ENCODE measurements at places on chromosomes 2 and 18.

- DNase-seq: no peak
Observed at GRCh38 chr2:99032786-99033185, 96.8 kb upstream of the CRACDL start.

GRCh38 chr18:46621111-46621766 is 35.8 kb downstream of the LOXHD1 start:
- DNase-seq: no peak

DNA sequence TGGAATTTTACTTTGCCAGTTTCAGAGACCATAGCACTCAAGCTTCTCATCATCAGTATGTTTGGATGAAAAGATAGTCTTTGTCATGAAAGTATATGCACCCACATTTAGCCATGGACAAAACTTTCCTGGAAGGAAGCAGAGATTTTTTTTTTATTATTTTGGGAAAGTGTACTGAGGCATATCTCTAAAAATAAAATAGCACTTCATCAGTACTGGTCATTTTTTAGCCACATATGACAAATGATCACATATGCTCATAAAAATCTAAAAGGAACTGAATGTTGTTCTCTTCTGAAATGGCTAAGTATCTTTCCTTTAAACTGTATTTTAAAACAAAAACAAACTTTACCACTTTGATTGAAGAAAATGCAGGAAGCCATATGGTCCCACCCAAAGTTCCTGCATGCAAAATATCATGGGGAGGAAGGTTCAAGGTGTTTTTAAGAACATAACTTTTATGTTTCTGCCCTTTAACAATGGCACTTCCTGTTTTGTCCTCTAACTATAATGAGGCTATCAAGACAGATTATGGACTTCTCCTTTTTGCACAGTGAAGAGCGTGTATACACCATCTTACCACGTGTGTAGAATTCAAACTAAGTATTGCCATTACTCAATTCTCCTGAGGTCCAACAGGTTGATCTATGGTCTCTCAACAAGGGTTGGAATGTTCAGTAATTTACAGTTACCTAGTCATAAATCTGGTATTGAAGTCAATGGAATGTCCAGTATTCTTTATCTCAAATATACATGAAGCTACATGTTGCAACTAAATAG is 77.1 kb upstream of the SLC39A10 start:
- DNase-seq: no peak

DNA sequence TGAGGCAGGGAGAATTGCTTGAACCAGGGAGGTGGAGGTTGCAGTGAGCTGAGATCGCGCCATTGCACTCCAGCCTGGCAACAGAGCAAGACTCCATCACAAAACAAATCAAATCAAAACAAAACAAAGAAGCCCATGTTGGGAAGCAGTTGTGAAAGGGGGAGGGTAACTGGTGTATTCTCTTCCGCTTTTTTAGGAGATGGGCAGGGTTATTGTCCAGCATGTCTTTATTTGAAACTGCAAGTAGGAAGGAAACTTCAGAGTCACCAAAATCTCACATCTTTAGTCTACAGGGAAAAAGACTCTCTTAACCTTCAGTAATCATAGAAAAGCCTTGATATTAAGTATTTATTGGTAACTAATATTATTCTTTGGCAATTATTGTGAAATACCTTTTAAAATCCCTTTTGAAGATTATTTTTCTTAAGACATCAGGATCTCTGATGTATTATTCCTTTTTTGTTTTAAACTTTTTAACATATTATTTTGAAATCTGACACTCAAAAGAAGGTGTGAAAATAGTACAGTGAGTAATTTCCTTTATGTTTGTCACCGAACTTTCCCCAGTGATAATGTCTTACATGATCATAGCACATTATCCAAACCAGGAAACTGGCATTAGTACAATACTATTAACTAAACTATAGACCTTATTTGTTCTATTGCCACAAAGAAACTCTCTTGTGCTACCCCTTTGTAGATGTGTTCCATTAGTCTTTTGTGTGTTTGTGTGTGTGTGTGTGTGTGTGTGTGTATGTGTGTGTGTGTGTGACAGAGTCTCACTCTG is 84.3 kb upstream of the LTBP1 start:
- no peak for DNase-seq

GRCh38 chr2:37375741-37376288 is 31.4 kb downstream of the QPCT start:
- no peak for DNase-seq

GRCh38 chr2:10529611-10530010 is 81.5 kb upstream of the ODC1 start:
- no peak for DNase-seq

DNA sequence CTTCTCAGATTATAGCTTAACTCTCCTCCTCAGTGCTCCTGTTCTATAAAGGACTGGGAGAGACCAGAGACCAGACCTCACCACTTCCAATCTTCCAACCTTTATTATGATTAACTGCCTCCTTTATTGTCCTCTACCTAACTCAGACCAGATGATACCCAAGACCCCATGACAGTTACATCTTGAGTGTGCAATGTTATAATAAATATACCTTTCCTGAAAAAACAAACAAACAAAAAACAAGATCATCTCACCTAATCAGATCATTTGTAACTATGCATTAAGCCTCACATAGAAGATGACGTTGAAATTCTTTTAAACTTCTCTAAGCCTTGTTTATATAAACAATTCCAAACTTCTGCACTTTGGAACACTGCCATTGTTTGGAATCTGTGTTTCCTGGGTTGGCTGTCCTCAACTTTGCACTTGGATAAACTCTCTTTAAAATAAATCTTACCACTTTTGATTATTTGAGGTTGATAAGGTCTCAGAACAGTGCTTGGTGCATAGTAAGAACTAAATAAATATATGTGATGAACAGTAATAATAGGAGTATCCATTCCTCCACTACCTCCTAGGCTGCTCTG is 342.7 kb downstream of the TDRD15 start:
- DNase-seq: no peak

- no peak for DNase-seq
Observed at GRCh38 chr2:82109418-82109817, 1804.9 kb upstream of the LRRTM1 start.

DNA sequence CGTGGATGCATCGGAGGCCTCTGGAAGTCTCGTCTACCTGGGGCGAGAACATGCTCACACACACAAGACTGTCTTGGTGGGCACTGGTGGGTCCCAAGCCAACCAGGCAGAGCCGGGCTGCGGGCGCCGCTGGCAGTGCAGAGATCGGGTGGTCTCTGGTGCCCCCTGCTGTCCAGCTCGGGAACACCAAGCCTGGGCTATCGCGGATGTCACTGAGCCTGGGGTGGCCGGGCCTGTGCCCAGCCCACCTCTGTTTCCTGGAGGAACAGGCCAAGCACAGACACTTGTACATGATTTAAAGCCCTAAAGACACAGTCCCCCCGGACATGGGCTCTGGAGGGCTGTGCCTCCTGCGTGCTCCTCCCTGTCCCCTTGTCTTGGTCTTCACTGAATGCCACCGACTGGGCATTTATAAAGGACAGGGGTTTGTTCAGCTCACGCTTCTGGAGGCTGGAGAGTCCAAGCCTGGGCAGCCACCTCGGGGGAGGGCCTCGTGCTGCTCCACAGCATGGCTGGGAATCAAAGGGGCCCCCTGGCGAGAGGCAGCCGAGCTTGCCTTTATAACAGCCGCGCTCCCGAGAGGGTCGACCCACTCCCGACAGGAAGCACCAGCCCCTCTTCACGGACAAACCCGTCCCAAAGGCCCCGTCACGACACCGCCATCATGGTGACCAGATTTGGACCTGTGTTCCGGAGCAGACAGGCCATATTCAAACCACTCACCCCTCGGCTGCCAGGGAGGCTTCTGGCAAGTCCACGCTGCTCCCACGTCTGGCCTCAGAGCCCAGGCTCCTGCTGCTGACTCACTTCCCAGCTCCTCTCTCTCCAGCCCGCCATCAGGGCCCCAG is 3.6 kb upstream of the OTOS start:
- no peak for DNase-seq

DNA sequence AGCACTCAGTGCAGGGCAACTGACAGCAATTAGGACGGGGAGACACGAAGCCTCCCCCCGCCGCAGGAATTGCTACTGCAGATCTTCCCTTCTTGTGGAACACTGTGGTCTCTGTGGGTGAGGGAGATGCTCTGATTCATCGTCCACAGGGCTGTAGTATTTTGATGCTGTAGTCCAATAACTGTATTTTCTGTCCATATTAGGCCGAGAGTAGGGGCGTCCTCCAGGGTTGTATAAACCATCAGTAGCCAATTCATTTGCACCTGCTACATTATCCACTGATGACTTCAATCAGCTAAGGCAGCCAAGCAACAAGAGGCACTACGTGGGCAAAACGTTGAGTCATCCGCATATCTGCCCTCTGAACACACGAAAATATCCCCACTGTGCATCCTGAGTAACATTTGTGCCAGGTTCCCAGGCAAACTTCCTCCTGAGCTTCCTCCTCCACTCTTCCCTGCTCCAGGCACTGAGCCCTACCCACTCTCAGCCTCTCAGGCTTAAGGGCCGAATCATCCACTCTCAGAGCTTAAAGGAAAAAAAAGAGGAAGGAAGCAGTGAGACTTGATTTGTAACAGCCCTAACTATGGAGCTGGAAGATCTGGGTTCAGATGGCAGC is 62.1 kb downstream of the LBH start:
- peak; percentile 60 for DNase-seq

DNA sequence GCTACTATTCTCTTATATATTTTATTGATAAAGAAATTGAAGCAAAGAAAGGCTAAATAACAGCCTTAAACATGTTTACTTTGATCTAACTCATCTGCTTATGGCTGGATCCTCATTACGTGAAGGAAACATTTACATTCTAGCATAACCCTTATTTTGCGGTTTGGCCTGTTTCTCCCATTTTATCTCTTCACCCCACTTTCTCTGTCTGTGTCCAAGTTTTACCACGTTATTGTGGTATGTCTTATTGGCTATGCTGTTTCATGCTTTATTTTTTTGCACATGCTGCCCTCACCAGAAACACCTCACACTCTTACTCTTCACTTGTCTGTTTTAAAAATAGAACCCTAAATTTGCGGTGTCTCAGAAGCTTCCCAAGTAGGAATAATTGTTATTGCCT is 78.5 kb downstream of the RPIA start:
- DNase-seq: no peak

DNA sequence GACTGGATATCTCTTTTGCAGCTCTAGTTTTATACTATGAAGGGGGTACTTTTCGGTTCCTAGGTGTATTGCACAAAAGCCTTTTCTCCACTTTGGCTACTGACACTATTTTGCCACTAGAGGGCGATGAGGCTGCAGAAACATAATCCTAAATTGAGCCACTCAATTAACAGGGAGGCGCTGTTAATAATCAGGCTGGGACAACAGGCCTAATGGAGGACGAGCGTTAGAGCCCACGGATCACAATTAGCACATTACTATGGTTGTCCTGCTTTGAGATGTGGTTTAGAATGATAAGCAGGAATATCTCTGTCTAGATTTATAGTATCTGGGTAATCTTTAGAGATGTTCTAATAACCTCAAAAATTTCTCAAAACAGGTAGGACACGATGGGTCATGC is 62.2 kb upstream of the PMAIP1 start:
- DNase-seq: peak; percentile 39

- DNase-seq: no peak
Observed at GRCh38 chr2:61535449-61535848, 2.7 kb downstream of the XPO1 start.

- DNase-seq: no peak
Observed at GRCh38 chr2:100606332-100606725, 43.5 kb downstream of the PDCL3 start.

DNA sequence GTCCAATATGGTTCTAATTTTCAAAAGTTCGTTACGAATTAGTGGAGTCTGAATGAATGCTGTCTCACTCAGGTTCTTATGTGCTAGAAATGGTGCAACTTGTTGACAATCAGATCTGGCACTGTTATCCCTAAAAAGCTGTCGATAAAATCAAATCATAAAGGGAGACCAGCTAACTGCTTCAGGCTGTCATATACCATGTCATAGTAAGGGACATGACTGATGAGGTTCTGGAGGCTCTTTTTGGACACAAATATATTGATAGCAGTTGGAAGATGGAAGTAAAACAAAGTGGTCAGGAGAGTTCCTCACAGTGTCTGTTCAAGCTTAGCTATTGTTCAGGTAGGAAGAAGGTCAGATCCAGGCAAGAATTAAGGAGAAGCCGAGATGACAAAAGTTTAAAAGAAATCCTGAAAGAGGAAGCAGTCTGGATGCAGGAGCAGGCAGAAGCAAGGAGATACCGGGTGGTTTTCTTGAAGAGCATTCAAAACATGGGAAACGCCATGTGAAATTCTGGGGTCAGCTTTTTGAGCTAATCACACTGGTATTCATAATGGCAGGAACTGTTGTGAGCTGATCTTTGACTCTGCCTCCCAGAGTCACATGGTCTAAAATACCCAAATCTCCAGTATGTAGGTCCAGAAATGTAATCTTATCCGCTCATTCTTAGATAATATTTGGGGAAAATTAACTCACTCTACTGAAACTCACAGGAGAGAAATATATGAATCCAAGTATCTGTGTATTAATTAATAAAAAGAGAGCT is 9.4 kb upstream of the CAVIN2 start:
- DNase-seq: no peak

DNA sequence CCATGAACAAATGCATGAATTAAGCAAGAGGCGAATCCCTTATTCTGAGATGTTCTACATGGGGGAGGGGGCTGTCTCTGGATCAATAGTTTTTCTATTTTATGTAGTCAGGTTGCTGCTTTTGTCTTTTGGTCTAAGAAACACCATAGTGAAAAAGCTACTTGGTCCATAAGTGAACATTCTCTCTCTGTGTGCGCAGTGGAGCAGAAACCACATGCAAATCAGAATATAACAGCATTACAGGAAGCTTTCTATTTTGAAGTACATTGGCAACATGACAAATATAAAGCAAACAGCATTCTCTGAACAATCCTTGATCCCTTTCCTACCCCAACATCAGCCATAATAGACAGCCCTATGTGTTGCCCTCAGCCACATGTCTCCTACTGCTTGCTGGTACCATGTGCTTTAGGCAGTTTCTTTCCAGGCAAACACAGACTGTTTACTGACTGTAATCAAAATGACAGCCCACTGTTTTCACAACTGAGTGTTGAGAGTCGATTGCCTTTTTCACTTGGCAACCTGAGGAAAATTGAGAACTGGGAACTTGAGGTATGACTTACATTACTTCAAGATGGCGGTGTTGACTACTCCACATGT is 10.6 kb downstream of the SCN3A start:
- no peak for DNase-seq

DNA sequence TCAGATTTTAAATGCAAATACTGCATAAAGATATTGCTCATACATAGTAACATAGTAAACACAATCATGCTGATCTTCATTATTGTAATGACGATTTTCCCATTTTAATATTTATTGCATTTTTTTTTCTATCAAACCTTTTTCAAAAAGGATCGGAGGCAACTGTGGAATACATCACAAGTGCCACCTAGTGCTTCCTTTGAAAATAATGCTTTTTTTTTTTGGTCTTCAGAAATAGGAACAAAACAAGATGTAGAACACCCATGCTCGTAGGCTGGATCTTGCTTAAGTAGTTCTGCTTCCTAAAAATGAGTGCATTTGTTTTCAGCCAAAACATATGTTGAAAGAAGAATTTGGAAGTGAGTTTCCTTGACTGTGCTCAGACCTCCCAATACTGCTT is 35.7 kb upstream of the GPR155 start:
- DNase-seq: no peak

GRCh38 chr2:142878031-142878678 is 691 bp downstream of the KYNU start:
- DNase-seq: no peak
